ENCODE measurements at places on chromosomes 3 and 15.
A peak's percentile ranks its signal among the peaks of the same experiment; 100 is the strongest.

- no peak for DNase-seq
Observed at GRCh38 chr3:123284399-123285010, 82.8 kb downstream of the SEC22A start.

- DNase-seq = no peak
Observed at GRCh38 chr3:130801473-130801872, 54.8 kb upstream of the PIK3R4 start.

- DNase-seq = no peak
Observed at GRCh38 chr3:197426121-197426566, 127.7 kb upstream of the DLG1 start.

GRCh38 chr3:77449459-77450350 is 409.8 kb downstream of the ROBO2 start:
- DNase-seq = no peak

- DNase-seq = no peak
Observed at GRCh38 chr3:47536967-47537366, 23.5 kb upstream of the ELP6 start.

DNA sequence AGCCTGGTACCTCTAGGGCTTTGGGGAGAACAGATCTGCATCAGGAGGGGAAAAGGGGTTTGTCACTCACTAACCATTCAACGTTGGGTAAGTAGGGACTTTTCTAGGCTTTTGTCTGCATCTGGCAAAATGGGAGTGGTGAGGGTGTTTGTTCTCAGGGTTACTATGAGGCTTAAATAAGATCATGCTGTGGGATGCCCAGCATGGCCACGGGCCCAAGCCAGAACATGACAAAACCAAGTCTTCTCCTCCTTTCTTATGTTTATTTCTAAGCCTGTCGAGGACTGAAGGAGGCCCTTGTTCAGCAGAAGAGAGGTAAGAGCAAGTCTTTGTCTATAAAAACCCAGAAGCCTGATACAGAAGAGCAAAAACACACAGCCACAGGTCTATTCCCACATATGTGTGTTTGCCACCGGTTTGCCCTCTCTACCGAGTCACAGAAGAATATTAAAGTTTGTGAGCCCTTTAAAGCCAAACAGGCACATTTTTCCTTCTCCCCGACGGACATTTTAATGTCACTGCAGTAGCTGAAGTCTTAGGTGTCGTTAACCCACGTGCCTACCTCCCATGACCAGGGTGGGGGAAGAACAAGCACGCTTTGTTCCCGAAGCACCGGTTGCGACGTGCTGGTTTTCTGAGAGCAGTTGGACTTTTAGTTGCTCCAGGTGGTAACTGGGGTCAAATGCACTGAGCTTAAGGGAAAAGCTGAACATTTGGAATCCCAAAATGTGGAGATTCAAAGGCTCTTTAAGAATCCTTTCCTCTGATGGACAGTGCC is 72.1 kb downstream of the NOX5 start:
- no peak for DNase-seq

DNA sequence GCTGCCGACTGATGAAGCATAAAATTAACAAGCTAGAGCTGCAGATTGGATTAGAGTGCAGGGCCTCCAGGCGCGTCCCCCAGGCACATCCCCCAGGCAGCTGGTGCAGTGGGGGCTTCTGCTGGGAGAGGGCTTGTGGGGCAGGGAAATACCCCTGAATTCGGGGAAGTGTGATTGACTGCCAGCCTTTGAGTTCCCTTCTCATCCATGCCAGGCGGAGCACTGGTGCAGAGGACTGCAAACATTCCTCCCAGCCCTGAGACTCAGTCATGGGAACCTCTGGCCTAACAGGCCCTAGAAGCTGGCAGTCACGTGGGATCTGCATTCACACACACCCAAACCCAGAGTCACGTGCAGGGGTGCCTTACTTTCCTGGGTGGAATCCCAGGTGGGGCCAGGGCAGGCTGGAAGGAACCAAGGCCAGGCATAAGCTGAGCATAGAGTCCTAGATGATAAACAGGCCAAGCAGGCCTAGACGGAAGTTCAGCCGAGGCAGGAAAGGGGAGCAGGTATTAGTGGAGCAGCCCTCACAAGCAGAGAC is 46.2 kb upstream of the SEC22A start:
- DNase-seq = no peak

- DNase-seq = no peak
Observed at GRCh38 chr3:196108075-196108743, 26.3 kb upstream of the TFRC start.

- peak; percentile 37 for DNase-seq
Observed at GRCh38 chr3:42387802-42388651, 22.4 kb downstream of the LYZL4 start.

DNA sequence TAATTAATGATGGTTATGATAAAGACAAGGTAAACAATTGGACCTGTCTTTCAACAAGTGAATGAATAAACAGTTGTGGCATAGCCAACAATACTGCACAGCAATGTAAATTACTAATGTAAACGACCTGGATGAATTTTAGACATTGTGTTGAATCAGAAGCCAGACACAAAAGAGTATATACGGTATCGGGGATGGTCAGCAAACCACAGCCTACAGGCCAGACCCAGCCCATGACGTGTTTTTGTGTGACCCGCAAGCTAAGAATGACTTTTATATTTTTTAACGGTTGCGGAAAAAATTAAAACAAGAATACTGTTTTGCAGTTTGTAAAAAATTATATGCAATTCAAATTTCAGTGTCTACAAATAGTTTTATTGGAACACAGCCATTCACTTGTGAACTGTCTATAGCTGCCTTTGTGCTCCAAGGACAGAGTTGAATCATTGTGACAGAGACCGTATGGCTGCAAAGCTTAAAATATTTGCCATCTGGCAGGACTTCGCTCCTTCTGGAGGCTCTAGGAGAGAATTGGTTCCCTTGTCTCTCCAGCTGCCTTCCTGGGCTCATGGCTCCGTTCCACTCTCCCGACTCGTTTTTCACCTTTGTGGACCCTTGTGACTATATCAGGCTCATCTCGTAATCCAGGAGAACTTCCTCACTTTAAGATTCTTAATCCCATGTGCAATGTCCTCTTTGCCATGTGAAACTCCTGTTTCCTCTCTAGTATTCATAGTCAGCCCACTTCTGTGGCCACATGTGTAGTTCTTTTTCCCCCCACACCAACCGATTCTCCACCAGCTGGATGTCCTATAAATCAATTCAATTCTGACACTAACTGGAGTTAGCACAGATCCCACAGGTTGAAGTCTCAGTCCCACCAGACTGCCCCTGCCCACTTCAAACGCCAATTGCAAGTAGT is 72.7 kb downstream of the CMTM8 start:
- DNase-seq = no peak

DNA sequence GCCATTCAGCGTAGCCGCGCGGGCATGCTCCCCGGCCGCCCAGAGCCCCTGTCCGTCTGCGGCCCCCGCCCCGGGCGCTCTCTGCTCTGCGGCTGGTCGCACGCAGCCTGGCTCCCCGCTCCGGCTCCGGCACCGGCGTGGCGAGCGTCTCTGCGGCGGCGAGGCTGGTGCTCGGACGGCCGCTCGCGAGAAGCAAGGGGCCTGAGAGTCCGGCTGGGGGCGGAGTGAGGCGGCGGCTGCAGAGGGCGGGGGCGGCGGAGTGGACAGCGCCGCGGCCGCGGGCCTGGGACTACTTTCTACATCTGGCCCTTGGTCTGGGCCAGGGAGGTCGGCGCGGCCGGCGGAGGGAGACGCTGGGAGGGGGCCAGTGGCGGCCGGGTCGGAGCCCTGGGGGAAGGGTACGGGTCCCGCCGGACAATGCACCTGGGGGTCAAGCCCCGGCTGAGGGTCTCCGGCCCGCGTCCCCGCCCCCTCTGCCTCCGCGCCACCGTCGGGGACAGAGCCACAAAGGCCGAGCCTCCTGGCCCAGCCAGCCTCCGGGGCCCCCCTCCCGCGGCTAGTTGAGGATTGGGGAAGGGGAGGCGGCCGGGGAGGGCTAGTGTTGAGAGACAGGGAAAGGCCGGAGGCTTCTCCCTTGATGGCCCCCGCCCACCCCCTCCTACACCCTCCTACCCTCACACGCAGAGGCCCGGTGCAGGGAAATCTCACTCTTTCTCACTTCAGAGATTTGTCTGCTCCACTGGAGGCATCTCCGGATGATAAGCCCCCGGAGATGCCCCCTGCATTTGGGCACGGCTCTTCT is at the start of gene PRTG:
PRTG (minus strand) TSS at position 226 of the 802 bp plus-strand sequence; CDS start at position 5, 221 bp downstream.
- no peak for DNase-seq

GRCh38 chr3:151724576-151725562 is 8.9 kb upstream of the AADACL2 start:
- DNase-seq = no peak

GRCh38 chr3:188223936-188224335 is 70.0 kb downstream of the LPP start:
- DNase-seq = no peak

Measured in thymus (tissue), 14 donors.